ENCODE measurements at places on chromosomes 16 and 17. TPM values are rescaled to one million over a fixed set of nuclear protein-coding genes. Genes with fewer than 3 reads are reported as not detected.

Gene GP1BA
- not detected for polyA plus RNA-seq

Gene CSH2
- not detected for polyA plus RNA-seq

Gene MYCBPAP
- polyA plus RNA-seq: 0.30 TPM

Gene TEX19
- polyA plus RNA-seq: 0.03 TPM

Gene NHLRC4
- polyA plus RNA-seq: 0.65 TPM

Gene LRRC36
- 0.29 TPM for polyA plus RNA-seq

Gene MPDU1
- 152 TPM for polyA plus RNA-seq

Gene KRT17
- polyA plus RNA-seq: 4.6 TPM

Gene FOXO3B
- polyA plus RNA-seq: 5.4 TPM

Gene CLEC10A
- not detected for polyA plus RNA-seq

Gene TMEM170A
- 6.1 TPM for polyA plus RNA-seq

Gene CACNG5
- polyA plus RNA-seq: not detected

Gene OTOA
- 0.02 TPM for polyA plus RNA-seq

Gene TBC1D26
- 0.04 TPM for polyA plus RNA-seq

Gene ICAM2
- 0.12 TPM for polyA plus RNA-seq
